ENCODE measurements at places on chromosomes 5 and 9. TPM values are rescaled to one million over a fixed set of nuclear protein-coding genes. Genes with fewer than 3 reads are reported as not detected.
A peak's percentile ranks its signal among the peaks of the same experiment; 100 is the strongest.

GRCh38 chr5:28957450-28957849 is 1919.1 kb upstream of the CDH9 start:
- no peaks in the 10 kb centered on the region for H3K4me1 ChIP-seq
- no peak overlapping the region for H3K27ac ChIP-seq
- H3K4me3 ChIP-seq = no peak overlapping the region
- H3K36me3 ChIP-seq = no peaks in the 10 kb centered on the region
- no peak for DNase-seq

- peak overlapping the region; percentile 45 for H3K27ac ChIP-seq
- H3K36me3 ChIP-seq = no peaks in the 10 kb centered on the region
- peaks cover 39% of the 10 kb centered on the region for H3K4me1 ChIP-seq
Observed at GRCh38 chr9:126411225-126411947, 84.8 kb downstream of the MVB12B start.

Gene MEIKIN
- total RNA-seq = not detected

Gene PCDHA5
- not detected for total RNA-seq

Gene C5orf24
- total RNA-seq = 43.9 TPM

GRCh38 chr5:134131578-134132350 is 17.3 kb downstream of the TCF7 start:
- peak overlapping the region; percentile 91 for H3K27ac ChIP-seq
- H3K4me1 ChIP-seq = peaks cover 88% of the 10 kb centered on the region
- H3K36me3 ChIP-seq = peaks cover 59% of the 10 kb centered on the region
- DNase-seq = no peak

Gene SPINK1
- total RNA-seq = not detected

DNA sequence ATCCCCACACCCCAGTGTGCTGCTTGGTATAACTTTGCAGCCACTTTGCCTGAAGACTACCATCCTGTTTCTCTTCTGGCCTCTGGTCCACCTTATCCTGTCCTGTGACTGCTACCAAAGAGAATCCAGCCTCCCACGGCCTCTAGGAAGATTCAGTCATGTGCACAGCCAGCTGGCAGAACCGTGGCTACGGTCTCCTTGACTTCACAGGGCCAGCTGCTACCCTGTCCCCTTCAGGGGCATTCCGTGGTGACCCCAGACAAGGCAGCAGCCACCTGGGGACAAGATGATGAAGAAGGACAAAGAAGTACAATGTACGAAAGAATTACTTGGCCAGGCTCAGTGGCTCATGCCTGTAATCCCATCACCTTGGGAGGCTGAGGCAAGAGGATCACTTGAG is 98.6 kb downstream of the PDE6A start:
- H3K36me3 ChIP-seq = peaks cover 18% of the 10 kb centered on the region
- no peak overlapping the region for H3K27ac ChIP-seq
- no peaks in the 10 kb centered on the region for H3K4me1 ChIP-seq
- DNase-seq = no peak
- no peaks in the 10 kb centered on the region for H3K27me3 ChIP-seq

GRCh38 chr9:101354765-101355708 is 29.8 kb downstream of the BAAT start:
- no peaks in the 10 kb centered on the region for H3K27me3 ChIP-seq
- no peak overlapping the region for H3K27ac ChIP-seq
- no peaks in the 10 kb centered on the region for H3K36me3 ChIP-seq
- H3K4me3 ChIP-seq = no peak overlapping the region
- no peaks in the 10 kb centered on the region for H3K4me1 ChIP-seq
- DNase-seq = no peak

DNA sequence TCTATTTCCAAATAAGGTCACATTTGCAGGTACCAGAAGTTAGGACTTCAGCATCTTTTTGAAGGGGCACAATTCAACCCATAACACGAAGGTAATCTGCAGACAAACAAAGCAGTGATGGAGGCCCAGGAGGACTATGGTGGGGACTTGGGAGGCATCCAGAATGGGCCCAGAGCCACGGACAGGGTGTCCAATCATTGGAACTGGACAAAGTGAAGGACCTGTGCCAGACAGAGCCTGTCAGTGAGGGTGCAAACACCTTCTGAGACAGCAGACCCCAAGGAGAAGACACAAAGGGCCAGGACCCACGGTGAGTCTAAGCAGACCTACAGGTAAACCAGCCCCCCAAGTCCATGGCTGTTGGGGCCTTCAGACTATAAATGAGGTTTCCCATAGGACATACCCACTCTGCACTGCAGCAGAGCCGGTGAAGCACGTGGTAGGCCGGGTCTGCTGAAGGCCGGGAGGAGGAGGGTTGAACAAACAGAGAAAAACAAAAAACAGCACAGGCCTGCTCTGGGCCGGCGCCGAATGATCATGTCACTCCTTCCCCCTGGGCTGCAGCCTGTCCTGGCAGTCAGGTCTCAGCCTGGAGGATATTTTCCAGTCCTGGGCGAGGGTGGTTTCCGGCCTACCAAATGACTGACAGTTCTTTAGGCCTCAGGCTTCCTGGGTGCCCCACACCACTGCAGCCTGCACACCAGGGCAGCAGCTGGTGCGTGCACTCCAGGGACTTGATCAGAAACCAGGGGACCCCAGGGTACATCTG is 84.4 kb downstream of the COL23A1 start:
- H3K4me1 ChIP-seq = no peaks in the 10 kb centered on the region
- no peaks in the 10 kb centered on the region for H3K36me3 ChIP-seq
- H3K27ac ChIP-seq = no peak overlapping the region
- no peaks in the 10 kb centered on the region for H3K27me3 ChIP-seq
- no peak overlapping the region for H3K4me3 ChIP-seq

DNA sequence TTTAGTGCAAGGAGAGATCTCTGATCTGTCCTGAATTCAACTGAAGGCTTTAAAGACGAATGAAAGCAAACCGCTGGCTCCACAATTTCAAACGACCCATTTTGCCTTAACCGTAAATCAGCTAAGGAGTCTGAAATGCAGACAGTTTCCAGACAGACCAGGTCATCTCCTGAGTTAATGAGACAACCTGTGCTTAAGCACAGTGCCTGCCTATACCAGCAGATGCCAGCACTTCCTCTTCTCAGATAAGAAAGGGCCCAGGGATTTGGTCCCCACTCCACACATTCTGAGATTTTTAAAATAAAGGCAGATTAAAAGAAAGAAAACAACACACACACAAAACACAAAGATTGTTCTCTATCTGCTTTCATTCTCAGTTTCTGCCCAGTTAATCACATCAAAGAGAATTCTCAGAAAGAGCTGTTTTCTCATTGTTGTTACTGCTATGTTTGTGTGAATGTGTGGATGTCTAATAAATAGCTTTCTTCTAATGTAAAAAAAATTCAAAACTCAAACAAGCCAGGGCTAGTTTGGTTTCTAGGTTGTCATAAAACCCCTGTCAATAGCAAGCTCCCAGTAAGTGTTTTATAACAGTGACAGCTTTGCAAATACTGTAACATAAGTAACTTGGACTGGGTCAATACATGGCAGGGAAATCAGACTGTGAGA is 157.7 kb upstream of the SLC24A2 start:
- peaks cover 13% of the 10 kb centered on the region for H3K27me3 ChIP-seq
- H3K27ac ChIP-seq = peak overlapping the region; percentile 5
- H3K4me3 ChIP-seq = no peak overlapping the region
- H3K4me1 ChIP-seq = peaks cover 16% of the 10 kb centered on the region
- peak; percentile 66 for DNase-seq

DNA sequence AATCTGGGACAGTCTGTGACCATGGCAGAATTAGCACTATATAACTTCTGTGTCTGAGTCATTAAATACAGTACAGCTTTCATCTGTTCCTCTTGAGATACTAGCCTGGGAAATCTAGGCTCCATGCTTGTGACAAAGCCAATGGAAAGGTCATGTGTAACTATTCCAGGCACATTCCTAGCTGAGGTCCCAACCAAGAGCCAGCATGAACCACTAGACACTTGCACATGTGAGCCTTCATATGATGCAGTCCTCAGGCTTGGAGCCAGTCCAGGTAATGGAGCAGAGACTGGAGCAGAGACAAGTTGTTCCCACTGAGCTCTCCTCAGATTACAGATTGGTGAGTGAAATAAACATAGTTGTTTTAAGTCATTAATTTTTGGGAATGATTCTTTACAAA is 412.4 kb upstream of the ZNF462 start:
- H3K36me3 ChIP-seq = no peaks in the 10 kb centered on the region
- no peak overlapping the region for H3K27ac ChIP-seq
- no peak for DNase-seq
- no peaks in the 10 kb centered on the region for H3K4me1 ChIP-seq

Gene SPATA24
- total RNA-seq = 4.2 TPM

GRCh38 chr5:99724732-99725290 is 796.0 kb upstream of the CHD1 start:
- no peaks in the 10 kb centered on the region for H3K36me3 ChIP-seq
- H3K27me3 ChIP-seq = no peaks in the 10 kb centered on the region
- H3K4me1 ChIP-seq = no peaks in the 10 kb centered on the region
- no peak overlapping the region for H3K4me3 ChIP-seq

GRCh38 chr9:113933671-113934070 is 57.6 kb downstream of the ZNF618 start:
- no peak overlapping the region for H3K4me3 ChIP-seq
- H3K27ac ChIP-seq = no peak overlapping the region
- H3K27me3 ChIP-seq = peaks cover 3% of the 10 kb centered on the region
- H3K36me3 ChIP-seq = no peaks in the 10 kb centered on the region
- no peak for DNase-seq

Gene FRMPD1
- not detected for total RNA-seq

DNA sequence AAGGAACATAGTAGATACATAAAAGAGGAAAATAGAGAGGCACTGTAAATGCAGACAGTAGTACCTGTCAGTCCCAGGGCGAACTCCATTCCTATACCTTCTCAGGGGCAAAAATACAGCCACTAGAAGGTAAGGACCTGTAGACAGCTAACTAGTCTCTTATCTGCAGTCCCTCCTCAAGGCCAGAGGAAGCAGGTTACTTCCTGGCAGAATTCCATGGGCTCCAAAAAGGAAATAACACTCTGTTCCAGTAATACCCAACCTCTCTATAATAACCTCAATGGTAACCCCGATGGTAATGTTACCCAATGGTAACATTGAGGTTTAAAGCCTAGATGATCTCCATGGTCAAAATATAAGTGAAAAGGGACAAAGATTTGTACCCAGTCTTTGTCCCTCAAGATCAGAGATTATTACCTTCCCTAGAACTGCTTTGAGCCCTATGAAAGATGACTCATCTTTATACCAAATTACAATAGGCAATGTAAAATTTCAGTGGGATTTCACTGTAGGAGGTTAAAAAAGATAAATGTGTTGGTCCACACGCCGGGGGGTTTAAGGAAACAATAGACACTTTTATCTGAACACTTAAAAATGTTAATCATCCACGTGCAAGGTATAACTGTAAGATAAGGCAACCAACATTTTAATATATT is 113.0 kb downstream of the DENND1A start:
- no peak overlapping the region for H3K4me3 ChIP-seq
- no peaks in the 10 kb centered on the region for H3K27me3 ChIP-seq
- no peaks in the 10 kb centered on the region for H3K4me1 ChIP-seq
- no peaks in the 10 kb centered on the region for H3K36me3 ChIP-seq
- no peak for DNase-seq

Gene PRRX2
- 3.4 TPM for total RNA-seq

Gene C5orf63
- 5.7 TPM for total RNA-seq

Gene OR13C5
- not detected for total RNA-seq

Gene CLINT1
- total RNA-seq = 92.1 TPM

GRCh38 chr5:168528521-168529373 is at the start of gene FBLL1:
TSS of gene FBLL1 (plus strand) at chr5:168529305. CDS start at chr5:168529505, 200 bp downstream.
- peaks cover 24% of the 10 kb centered on the region for H3K27me3 ChIP-seq
- DNase-seq = peak; percentile 79
- peaks cover 9% of the 10 kb centered on the region for H3K36me3 ChIP-seq
- peaks cover 6% of the 10 kb centered on the region for H3K4me1 ChIP-seq

- no peaks in the 10 kb centered on the region for H3K4me1 ChIP-seq
- H3K4me3 ChIP-seq = no peak overlapping the region
- no peaks in the 10 kb centered on the region for H3K36me3 ChIP-seq
- DNase-seq = peak; percentile 83
Observed at GRCh38 chr9:100714372-100715099, 136.7 kb downstream of the CAVIN4 start.

GRCh38 chr5:82426464-82427154 is 148.5 kb upstream of the RPS23 start:
- H3K4me1 ChIP-seq = peaks cover 2% of the 10 kb centered on the region
- H3K27me3 ChIP-seq = no peaks in the 10 kb centered on the region
- H3K27ac ChIP-seq = no peak overlapping the region

- H3K36me3 ChIP-seq = peaks cover 4% of the 10 kb centered on the region
- H3K4me3 ChIP-seq = no peak overlapping the region
- H3K27me3 ChIP-seq = no peaks in the 10 kb centered on the region
- H3K27ac ChIP-seq = peak overlapping the region; percentile 4
Observed at GRCh38 chr5:94700592-94700991, 82.1 kb downstream of the SLF1 start.

- H3K36me3 ChIP-seq = peaks cover 24% of the 10 kb centered on the region
- H3K4me1 ChIP-seq = no peaks in the 10 kb centered on the region
- H3K4me3 ChIP-seq = no peak overlapping the region
Observed at GRCh38 chr5:134833340-134834032, 12.3 kb upstream of the C5orf24 start.

GRCh38 chr9:16925426-16925825 is 55.0 kb upstream of the BNC2 start:
- no peaks in the 10 kb centered on the region for H3K4me1 ChIP-seq
- no peaks in the 10 kb centered on the region for H3K36me3 ChIP-seq
- H3K4me3 ChIP-seq = no peak overlapping the region
- no peak for DNase-seq

GRCh38 chr5:107546719-107547118 is 124.0 kb downstream of the EFNA5 start:
- no peak overlapping the region for H3K4me3 ChIP-seq
- no peaks in the 10 kb centered on the region for H3K4me1 ChIP-seq
- H3K36me3 ChIP-seq = no peaks in the 10 kb centered on the region

DNA sequence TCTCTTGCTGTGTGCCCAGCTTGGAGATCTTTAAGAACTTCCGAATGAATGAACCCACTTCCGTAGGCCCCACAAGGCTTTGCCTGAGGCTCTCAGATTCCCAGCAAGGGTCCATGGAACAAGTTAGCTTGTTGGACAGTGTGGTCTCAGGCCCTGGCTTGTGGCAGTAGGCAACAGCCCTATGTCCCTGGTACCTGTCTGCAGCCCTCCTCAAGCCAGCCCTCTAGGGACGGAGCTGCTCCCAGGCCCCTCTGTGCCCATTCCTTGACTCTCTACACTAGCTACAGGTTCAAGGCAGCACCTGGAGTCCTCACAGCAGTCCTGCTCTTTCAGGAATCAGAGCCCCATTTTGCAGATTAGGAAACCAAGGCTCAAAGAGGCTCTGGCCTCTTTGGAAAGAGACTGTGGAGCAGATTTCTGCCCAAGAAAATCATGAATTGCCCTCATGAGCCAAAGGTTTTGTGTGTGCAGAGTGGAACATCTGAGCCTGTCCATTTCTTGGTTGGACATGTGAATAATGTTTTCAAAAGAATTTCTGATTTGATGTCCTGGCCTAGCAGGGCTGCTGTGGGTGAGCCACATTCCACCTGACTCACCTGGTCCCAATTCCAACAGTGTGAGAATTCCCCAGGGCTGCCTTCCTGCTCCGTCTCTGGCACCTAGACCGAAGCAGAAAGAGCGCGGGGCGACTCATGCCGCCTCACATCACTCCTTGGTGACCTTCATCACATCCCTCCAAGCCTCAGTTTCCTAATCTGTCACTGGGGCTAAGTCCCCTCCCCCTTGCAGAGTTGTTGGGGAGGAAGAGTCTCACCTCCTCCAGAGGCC is 131.7 kb downstream of the BARX1 start:
- no peak for DNase-seq
- H3K4me1 ChIP-seq = peaks cover 5% of the 10 kb centered on the region
- no peak overlapping the region for H3K4me3 ChIP-seq
- H3K27ac ChIP-seq = no peak overlapping the region
- H3K27me3 ChIP-seq = peaks cover 17% of the 10 kb centered on the region
